ENCODE measurements at places on chromosomes 16 and 17. TPM values are rescaled to one million over a fixed set of nuclear protein-coding genes. Genes with fewer than 3 reads are reported as not detected.

GRCh38 chr17:61815863-61816503 is 47.3 kb downstream of the BRIP1 start:
- peaks cover 43% of the 10 kb centered on the region for H3K36me3 ChIP-seq
- peaks cover 3% of the 10 kb centered on the region for H3K4me1 ChIP-seq

DNA sequence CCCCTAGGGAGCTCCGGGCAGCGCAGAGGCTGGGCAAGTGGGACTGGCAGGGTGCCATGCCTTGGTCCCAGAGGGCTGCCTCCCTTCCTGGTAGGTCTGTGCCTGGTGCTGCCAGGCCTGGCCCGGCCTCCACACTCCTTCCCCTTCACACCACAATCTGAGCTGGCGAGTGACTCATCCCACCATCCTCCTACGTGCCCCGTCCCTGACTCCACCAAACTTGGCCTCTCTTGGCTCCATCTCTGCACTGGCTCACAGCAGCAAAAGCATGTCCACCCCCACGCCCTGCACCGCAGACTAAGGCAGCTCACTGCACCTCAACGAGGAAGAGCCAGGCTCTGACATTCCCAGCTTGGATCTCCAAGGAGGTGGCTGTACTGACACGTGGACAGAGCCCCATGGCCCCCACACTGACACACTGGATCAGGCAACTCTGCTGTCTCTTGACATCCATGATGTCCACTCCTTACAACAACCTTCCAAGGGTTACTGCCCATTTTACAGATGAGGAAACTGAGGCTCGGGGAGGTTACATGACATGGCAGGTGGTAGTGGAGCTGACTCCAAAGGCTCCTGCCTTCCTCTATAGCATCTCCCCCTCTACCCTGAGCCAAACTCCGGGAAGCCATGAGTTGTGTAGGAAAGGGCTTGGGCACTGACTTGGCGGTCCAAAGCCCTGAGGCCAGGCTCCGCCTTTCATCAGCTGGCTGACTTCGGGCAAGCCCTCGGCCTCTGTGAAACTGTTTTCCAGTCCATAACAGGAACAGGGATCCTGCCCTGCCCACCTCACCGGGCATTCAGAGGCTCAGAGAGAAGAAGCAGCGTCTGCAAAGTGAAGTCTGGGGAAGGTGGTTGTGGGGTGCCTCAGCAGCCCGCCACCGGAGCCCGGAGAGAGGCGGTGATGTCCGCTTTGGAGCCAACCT is 20.1 kb upstream of the KRT19 start:
- peaks cover 4% of the 10 kb centered on the region for H3K27me3 ChIP-seq
- H3K4me3 ChIP-seq: peak overlapping the region; percentile 70
- peak; percentile 36 for DNase-seq
- H3K27ac ChIP-seq: no peak overlapping the region

- no peaks in the 10 kb centered on the region for H3K27me3 ChIP-seq
- no peak for DNase-seq
- H3K4me1 ChIP-seq: no peaks in the 10 kb centered on the region
- H3K4me3 ChIP-seq: no peak overlapping the region
- no peaks in the 10 kb centered on the region for H3K36me3 ChIP-seq
These were observed 487.4 kb upstream of the SOX9 start for GRCh38 chr17:71633391-71633849.

The C17orf100 gene
- 2.0 TPM for total RNA-seq
